IPS DF 19.7 (cell line): ENCODE measurements at places on chromosomes 3 and 15.

DNA sequence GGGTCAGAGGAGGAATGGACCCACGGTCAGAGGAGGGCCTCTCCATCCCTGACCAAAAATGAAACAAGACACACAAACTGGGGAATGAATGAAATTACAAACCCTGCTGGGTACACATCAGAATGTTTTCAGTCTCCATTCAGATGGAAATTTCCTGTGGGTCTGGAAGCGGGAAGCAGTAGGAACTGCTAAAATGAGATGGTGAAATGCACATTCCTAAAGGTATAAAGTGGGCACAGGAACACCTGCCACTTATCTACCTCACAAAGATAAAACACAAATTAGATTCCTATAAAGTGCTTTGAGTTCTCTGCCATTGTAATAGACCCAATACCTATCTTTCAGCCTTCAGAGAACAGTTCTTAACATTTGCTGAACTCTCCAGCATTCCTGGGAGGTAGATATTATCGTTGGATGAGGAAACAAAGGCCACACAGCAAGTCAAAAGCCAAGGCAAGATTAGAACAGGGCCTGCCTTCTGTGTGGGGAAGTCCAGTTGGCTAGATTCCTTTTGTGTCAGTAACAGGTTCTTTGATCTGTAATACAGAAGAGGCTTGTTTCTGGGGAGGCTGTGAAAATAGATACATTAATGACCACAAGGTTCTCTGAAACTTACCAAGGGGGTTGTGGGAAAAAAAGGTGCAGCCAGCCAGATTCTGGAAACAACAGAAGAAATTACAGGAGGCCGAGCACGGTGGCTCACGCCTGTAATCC is 98.4 kb downstream of the IGF2BP2 start:
- no peak for DNase-seq

GRCh38 chr15:57881361-57881760 is 174.8 kb downstream of the POLR2M start:
- DNase-seq: no peak

GRCh38 chr3:127423856-127424765 is 136.3 kb upstream of the PRR20G start:
- no peak for DNase-seq

- no peak for DNase-seq
Measured at GRCh38 chr15:73897441-73898261, 24.3 kb downstream of the TBC1D21 start.

DNA sequence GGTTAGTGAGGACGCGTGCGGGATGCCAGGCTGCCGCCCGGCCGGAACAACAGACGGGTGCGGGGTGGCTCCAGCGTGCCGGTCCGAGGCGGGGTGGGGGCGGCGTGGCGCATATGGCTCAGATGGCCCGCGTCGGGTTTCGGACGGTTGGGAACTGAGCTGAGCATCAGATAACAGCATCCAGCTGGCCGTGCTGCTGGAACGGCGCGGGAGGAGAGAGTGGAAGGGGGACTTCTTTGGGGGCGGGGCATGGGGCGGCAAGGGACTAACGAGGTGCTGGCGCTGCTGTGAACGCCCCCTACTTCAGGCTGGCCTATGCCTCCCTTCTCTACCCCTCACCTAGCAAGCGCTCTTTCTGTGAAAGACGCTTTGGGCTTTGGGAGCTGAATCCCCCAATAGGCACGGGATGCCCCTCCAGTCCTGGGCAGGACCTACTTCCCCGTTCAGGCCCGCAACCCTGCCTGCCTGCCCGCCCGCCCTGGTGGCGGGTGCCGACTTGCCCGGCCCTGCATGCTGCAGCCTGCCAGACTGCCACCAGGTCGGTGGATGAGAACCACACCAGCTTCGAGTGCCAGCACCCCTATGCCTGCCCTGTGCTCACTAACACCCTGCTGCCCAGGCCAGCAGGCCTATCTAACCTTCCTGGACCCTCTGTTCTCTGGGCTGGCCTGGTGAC is 542 bp downstream of the INKA1 start:
- no peak for DNase-seq

DNA sequence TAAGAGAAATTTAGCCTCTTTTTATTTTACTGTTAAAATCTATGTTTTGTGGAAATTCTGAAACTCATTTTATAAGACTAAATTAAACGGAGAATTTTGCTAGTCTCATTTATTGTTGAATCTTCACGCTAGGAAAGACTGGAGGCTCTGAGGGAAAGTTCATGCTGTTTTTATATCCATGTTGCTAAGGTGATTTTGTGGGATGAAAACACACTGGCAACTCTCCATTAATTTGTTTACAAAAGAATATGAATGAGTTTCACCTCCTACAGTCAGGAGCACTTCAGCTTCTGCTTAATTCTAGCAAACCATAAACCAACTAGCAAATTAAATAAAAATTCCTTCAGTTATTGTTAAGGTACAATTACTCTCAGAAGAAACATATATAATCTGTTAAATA is 195.4 kb downstream of the RAP2B start:
- DNase-seq: no peak

- DNase-seq: no peak
Measured at GRCh38 chr3:73177827-73178226, 116.4 kb downstream of the EBLN2 start.

- DNase-seq: no peak
Measured at GRCh38 chr3:72224804-72225509, 440.0 kb upstream of the PROK2 start.

DNA sequence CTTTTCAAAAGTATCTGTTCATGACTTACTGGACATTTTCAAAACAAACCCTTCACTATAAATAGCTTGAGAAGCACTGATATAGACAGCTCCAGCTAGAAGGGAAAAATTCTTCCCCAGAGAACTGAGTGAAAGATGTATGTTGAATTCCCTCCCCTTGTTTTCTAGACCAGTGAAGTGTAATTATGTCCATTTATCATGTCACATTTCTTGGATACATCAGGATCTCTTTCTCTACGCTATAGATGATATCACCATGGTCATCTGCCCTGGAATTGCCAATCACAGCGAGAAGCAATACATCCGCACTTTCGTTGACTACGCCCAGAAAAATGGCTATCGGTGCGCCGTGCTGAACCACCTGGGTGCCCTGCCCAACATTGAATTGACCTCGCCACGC is 66.3 kb downstream of the RLBP1 start:
- no peak for DNase-seq

DNA sequence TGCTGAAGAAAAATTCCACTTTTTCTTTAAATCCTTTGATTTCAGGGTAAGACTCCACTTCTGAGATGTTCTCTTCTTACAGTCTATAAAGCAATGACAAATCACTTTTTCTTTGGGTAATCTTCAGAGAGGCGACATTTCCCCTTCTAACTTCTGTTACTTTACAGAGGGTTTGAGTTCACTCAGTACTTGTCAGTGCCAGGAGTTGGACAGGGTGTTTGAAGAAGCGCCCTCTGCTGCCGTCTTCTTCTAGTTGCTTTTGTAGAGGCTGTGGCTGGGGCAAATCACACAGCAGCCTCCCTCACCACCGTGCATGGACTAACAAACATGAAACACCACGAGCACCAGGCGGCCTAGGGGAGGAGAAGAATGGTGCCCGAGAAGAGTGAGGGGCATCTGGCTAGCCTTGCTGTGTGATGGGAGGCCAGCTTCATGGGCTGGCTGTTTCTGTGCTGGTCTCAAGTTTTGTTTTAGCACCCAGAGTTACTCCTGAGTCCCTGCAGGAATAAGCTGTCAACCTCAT is at the start of gene CD80:
Gene CD80, minus strand, starts transcription at position 174 of the 523 bp plus-strand sequence. CDS start 1,886 bp downstream, outside the sequence.
- DNase-seq: no peak

DNA sequence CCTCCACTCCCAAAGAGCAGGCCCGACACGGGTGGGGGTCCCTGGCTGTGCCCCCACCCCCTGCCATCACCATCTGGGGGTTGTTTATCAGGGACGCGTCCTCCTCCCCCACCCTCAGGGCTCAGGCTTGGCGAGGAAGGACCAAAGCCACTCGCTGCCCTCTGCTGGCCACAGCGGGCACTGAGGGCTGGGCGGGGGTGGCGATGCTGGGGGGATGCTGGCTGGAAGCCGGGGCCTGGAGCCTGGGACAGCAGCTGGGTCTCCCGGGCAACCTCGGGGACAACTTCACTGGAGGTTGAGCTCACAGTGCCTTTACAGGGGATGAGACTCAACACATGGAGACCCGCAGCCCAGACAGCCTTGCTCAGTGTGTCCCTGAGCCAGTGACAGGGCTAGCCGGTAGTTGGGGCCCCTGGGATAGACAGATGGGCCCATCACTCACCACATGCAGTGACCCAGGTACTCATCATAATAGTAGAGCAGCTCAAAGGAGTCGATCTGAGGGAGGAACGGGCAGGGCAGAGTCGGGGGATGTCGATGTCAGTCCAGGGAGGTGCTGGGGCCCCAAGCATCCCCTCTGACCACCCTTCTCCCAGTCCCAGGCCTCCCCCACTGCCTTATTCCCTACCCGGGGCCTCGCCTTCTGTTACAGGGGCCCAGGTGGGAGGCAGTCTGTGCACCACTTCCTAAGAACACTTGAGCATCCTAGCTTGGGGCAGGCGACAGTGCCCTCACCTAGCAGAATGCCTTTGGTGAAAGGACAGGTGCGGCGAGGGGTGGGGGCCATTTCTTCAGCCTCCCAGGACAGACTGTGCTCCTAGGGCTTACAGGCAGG is 5.9 kb upstream of the CALML4 start:
- DNase-seq: no peak

DNA sequence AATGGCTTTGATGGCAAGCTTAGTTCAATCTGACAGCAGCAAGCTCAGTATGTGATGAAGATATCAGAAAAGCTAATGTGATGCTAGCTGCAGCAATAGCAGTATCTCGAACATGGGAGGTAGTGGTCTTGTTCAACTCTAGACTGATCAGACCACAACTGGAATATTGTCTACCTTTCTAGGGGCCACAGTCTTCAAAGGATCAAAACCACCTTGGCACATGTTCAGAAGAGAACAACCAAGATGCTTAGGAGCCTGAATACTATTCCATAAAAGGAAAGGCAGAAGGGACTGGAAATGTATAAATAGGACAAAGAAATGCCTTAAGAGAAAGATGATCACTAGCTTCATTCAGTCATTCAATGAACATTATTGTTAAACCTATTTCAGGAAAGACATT is 2.3 kb downstream of the C3orf70 start:
- no peak for DNase-seq

DNA sequence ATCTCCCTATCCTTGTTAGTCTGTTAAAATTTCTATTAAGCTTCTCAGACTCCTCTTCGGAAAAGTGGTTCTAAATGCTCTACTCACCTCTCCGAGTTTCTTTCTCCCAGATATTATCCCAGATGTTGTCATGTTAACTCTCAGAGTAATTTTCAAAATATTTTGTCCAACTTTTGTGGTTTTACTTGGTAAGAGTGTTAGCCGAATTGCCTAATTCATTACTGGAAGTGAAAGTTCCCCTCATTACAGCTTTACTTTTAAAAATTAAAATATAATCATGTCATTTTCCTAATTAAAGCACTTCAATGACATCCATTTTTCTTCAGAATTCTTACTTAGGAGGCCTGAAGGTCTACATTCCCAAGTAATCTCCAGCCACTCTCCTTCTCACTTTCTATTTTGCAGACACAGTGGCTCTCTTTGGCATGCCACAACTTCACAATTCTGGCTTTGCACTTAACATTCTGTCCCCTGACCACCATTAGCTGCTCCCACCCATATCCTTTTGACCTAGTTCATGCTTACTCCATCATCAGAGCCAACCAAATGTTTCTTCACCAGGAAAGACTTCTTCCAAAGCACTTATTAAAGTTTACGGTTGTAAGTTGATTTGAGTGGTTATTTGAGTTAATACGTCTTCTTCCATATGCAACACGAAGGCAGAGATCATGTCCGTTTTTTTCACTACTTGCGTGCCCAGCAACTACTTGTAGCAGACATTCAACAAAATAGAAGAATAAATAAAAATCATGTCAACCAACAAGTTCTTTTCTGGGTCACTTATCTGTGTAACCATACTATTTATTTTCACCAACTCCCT is 10.2 kb upstream of the TIPARP start:
- DNase-seq: no peak

DNA sequence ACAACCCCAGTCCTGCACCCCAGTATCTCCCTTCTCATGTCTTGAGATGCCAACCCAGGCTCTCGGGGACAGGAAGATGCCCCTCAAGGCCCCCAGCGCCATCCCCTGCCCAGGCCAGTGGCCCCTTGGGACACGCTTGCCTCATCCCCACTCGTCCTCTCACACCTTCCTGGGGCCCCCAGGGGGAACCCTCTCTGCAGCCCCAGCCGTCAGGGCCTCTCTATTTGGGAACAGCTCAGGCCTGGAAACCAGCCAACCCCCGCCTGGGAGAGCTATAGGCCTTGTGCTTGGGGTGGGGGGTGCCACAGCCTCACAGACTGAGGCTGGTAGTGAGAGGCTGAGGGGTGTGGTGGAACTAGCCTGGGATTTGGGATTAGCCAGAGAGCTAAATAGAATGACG is 7.8 kb downstream of the LINGO1 start:
- no peak for DNase-seq

GRCh38 chr15:51401872-51402517 is 60.5 kb downstream of the GLDN start:
- DNase-seq: peak; percentile 38

- DNase-seq: no peak
Measured at GRCh38 chr15:93501946-93502345, 412.9 kb upstream of the RGMA start.

DNA sequence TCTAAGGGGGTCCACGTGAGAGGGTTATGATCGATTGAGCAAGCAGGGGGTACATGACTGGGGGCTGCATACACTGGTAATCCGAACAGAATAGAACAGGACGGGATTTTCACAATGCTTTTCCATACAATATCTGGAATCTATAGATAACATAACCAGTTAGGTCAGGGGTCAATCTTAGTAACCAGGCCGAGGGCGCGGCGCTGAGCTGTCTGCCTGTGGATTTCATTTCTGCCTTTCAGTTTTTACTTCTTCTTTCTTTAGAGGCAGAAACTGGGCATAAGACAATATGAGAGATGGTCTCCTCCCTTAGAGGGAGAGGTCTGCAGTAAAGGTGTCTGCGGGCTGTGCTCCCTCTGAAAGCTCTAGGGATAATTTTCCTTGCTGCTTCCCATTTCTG is 261.3 kb downstream of the XXYLT1 start:
- DNase-seq: no peak

DNA sequence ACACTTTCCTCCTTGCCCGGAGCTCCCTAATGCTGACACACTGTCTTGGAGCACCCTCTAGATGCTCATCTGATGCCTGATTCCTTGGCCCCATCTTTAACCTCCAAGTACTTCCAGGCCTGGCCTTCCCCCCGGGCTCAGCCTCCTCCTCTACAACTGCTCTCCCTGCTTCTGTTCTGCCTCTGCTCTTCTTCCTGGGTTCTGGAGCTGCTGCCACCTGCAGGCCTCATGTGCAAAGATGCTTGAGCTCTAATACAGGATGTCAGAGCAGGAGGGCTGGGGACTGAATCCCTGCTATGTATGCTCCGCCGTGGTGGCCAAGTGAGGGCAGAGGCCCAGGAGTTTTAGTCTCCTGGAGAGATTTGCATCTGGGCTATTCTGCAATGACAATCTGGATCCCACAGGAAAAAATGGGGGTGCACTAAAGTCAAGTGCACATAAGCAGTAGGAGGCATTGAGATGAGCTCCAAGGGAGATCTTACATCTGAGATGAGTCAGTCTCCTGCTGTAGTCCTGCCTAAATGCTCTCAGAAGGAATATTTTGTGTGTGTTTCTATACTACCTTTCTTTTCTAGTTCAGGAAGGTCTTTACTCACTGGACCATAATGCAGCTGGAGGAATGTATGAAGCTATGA is 296.3 kb downstream of the UACA start:
- no peak for DNase-seq
